ENCODE measurements at places on chromosomes 3 and 15.

DNA sequence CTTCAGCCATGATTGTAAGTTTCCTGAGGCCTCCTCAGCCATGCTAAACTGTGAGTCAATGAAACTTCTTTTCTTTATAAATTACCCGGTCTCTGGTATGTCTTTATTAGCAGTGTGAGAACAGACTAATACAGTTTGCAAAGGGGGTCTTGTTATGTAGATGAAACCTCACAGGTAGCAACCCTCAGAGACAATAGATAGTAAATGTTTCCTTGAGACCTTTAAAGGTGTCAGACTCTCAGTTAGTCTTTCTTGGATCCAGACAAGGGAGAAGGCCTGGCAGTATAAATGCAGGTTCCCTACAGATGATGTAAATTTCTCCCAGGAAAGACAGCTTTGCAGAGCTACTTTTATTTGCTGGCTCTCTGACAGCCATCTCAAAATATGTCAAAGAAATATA, 510.8 kb downstream of the AGBL1 start:
- no peak overlapping the region for H3K27ac ChIP-seq
- H3K4me3 ChIP-seq, result no peak overlapping the region
- no peaks in the 10 kb centered on the region for H3K4me1 ChIP-seq

DNA sequence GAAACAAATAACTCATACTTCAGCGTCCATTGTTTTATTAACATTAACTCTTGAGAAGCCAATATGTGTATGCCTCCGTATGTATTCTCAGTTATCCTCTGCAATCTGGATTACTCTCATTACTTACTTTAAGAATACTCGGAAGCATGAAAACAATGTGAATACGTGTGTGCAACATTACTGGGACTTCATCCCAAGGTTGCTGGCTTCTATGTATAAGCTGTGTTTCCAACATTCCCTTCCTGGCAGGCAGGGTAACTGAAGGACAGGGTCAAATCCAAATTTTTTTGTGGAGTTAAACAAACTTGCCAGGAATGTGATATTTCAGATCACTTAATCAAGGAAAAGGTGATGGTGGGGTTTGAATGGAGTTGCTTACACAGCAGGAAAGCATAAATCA, 34.5 kb upstream of the NR1I2 start:
- no peaks in the 10 kb centered on the region for H3K27me3 ChIP-seq
- DNase-seq, result no peak
- H3K27ac ChIP-seq, result no peak overlapping the region
- no peak overlapping the region for H3K4me3 ChIP-seq

DNA sequence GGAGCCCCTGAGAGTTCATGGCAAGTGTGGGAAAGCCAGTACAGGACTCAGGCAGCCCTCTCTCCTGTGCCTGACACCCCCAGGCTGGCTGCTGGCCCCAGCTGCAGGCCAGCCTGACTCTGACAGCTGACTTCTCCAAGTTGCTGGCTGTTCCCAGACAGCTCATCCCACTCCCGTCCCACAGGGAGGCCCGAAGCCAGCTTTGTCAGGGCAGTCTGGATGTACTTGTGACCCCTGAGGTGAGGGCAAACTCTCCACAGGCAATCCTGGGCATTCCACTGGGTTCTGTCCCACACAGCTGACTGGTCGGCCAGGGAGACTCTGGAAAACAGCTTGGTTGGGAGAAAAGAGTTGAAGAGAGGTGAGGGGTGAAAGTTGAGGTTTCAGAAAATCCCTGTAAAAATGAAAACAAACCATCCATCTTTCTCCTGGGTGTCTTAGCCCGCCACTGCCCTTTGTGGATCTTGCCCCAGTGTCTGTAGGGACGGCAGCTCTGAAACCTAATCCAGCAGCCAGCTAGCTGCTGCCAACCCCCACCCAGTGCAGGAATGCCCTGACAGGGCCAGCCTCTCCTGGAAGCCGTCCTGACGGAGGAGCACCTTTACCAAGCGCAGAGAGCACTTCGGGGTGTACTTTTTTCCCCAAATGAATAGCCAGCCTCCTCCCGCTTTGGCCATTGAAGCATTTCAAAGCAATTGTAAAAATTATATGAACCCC, 87.9 kb downstream of the DNAJB8 start:
- H3K27ac ChIP-seq, result peak overlapping the region; percentile 90
- no peak for DNase-seq
- no peak overlapping the region for H3K4me3 ChIP-seq
- peaks cover 65% of the 10 kb centered on the region for H3K4me1 ChIP-seq
- no peaks in the 10 kb centered on the region for H3K36me3 ChIP-seq
- H3K27me3 ChIP-seq, result no peaks in the 10 kb centered on the region

GRCh38 chr3:18428036-18428435, 2.9 kb upstream of the SATB1 start:
- H3K4me3 ChIP-seq, result no peak overlapping the region
- H3K27ac ChIP-seq, result no peak overlapping the region
- DNase-seq, result no peak
- H3K27me3 ChIP-seq, result no peaks in the 10 kb centered on the region

DNA sequence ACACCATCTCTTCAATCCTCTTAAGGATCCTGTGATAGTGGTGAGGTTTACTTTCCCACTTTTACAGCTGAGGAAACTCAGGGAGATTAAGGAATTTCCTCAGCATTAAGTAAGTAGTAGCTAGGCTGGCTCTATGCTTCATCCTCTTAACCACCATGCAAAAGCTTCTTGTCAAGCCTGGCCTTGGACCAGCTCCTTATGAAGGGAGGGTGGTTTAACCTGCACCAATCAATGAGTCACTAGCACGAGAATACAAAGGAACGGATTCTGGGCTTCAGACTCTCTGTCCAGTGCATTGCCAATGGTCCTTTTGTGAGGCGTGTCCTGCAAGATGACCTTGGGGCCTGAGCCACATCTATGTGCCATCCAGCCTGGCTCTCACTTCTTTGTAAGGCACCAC, 202.0 kb upstream of the CFAP20DC start:
- H3K4me1 ChIP-seq, result peaks cover 25% of the 10 kb centered on the region
- H3K27me3 ChIP-seq, result peaks cover 61% of the 10 kb centered on the region
- no peak for DNase-seq
- no peak overlapping the region for H3K27ac ChIP-seq
- no peaks in the 10 kb centered on the region for H3K36me3 ChIP-seq

GRCh38 chr3:14430053-14430452, 27.6 kb downstream of the SLC6A6 start:
- peaks cover 30% of the 10 kb centered on the region for H3K4me1 ChIP-seq
- H3K4me3 ChIP-seq, result no peak overlapping the region
- H3K36me3 ChIP-seq, result no peaks in the 10 kb centered on the region
- H3K27ac ChIP-seq, result no peak overlapping the region
- DNase-seq, result no peak
- no peaks in the 10 kb centered on the region for H3K27me3 ChIP-seq
